HS-27A (cell line): ENCODE measurements at places on chromosomes 2 and 18.

- DNase-seq = no peak
Measured at GRCh38 chr2:341017-341542, 53.2 kb upstream of the ALKAL2 start.

DNA sequence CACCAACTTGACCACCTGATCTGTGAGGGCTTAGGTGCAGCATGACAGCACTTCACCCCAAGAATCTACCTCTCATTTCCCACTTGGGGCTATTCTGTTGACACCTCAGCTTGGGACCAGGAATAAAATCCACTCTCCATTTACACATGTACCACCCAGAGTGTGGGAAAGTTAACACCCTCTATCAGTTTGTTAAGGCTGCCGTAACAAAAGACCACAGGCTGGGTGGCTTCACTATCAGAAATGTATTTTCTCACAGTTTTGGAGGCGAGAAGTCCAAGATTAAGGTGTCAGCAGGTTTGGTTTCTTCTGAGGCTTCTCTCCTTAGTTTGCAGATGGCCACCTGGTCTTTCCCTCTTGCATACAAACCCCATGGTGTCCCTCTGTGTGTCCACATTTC, 277.7 kb upstream of the ERBB4 start:
- no peak for DNase-seq

GRCh38 chr2:212726403-212726802, 187.8 kb upstream of the ERBB4 start:
- DNase-seq = no peak

DNA sequence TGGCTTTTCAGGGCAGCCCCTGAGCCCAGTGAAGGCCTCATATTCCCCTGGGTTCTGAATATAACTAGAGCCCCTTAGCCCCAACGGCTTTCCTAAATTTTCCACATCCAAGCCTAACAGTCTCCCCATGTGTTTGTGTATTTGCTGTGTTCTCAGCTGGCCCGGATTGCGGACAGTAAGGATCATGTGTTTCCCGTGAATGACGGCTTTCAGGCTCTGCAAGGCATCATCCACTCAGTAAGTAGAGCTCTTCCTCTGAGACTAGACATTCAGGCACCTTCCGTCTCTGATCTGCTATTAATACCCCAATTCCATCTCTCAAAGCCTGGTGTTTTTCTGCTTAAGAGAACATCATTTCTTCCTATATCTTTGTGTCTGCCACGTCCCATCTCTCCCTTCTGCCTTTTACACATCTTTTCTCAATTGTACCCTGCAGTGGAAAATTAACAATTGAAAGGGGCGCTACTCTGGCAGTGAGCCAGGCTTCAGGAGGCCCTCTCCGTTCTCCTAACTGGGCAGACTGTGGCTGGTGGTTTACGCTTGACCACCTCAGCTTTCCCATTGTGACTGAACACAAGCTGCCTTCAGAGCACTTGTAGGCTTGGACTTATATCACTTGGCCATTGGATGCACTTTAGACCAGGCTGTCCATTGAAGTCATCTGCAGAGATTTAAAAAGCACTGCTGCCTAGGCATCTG, 64.4 kb downstream of the ANTXR1 start:
- DNase-seq = no peak

- no peak for DNase-seq
Measured at GRCh38 chr2:100248971-100249370, 73.3 kb downstream of the LONRF2 start.

DNA sequence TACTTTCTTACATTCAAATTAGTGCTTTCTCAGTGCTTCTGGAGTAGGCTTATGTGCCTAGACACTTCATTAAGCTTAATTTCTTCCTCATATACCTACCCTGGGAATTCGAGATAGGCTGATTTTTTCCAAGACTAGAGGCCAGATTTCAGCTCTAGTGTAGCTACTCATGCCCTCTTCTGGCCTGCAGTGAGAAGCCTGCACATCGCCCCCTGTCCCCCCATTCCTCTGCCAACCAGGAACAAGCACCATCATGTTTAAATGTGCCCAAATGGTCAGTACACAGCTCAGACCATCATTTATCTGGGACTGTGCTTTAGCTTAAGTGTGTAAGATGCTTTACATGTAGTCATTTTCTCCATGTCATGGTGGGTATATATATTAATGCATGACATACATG, 1218.8 kb upstream of the LRRTM1 start:
- no peak for DNase-seq

GRCh38 chr2:149739883-149740265, 152.3 kb upstream of the MMADHC start:
- DNase-seq = no peak

- no peak for DNase-seq
Measured at GRCh38 chr2:67880291-67880761, 182.5 kb downstream of the C1D start.

DNA sequence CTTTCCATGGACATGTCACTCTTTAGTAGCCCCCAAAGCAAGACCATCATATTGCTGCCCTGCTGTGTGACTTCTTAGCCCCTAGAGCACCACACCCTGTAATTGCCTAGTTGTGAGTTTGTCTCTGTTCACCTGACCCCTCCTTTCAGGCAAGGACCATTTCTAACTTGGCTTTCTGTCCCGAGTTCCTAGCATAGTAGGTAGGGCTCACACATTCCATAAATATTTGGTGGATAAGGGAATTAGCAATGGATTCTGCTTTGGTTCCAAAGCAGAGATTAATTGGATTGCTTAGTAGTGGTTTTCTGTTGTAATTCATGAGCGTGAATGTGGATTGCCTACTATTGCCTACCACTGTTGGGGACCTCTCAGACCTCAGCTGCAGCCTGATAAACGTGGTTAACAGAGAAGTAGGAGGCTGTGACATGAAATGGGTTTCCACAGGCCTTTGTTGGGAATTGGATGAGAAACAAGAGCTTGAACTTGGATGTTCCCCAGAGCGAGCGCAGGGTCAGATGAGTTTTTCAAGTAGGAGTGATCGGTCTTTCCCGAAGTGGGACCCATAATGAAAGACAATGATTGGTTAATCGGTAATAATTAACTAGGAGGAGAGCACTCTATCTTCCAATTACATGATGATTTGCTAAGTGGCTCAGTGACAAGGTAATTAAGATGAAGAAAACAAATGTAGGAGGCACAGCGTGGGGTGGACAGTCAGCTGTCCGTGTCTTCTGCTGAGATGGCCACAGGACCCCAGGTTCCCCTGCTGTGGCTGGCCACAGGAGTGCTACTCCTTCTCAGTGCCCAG, 13.4 kb upstream of the UGT1A1 start:
- DNase-seq = no peak

GRCh38 chr2:714005-714741, 37.0 kb upstream of the TMEM18 start:
- no peak for DNase-seq

DNA sequence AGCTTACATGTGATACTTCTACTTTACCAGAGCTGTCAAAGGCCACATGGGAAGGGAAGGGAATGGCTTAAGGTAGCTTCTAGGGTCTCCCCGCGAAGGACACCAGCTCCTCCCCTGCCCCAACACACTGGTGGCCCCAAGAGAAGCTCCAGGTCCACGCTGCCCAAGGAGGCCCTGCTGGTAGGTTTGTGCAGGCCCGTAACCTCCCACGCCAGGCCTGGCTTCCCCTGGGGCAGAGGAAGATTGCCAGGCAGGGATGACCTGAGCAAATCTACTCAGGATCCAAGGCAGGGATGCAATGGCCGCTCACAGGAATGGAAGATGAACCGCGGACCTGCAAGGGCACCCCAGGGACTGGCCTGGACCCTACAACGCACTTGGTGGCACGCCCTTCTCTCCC, 205.1 kb downstream of the MGAT5 start:
- DNase-seq = no peak

DNA sequence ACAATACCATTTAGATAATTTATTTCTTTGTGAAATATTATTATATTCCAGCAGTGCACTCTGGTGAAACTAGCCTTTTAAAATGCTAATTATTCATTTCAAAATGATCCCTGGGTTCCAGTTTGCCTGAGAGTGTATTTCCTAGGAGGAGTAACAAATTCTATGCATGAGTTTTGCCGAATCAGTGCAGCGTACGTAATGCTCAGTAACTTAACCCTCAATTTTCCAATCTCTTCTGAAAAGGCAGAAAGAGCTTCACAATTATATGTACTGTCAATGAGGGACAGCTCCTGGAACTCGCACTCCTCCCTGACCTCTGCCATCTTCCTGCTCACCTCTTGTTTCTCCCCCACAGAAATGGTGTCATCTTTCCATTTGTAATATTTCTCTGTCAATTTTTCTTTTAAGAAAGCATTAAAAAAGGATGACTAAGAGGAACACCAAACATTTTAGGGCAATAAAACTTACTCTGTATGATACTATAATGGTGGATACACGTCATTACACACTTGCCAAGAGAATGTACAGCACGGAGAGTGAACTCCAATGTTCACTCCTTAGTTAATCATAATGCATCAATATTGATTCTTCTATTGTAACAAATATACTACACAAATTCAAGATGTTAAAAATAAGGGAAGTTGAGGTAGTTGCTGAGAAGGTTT, 25.7 kb upstream of the XIRP2 start:
- DNase-seq = no peak

DNA sequence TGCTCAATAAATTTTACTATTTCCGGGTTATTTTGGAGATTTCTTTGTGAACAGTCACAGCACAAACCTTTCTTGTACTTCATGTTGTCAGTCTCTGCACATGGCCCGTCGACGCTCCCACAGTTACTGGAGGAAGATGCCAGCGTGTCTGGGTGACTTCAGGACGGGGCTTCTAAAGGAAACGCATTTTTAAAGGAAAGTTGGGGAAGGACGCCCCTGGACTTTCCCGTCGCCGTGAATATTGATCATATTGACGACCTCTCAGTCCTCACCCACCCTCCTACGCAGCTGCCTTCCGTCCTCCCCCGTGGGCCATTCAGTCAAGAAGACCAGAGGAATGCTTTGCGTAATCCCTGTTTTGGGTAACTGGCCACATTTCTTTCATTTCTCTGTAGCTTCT, 71.1 kb upstream of the SNTG2 start:
- DNase-seq = no peak

GRCh38 chr2:203948733-203949132, 12.2 kb downstream of the ICOS start:
- no peak for DNase-seq

GRCh38 chr18:70520867-70521266, 232.0 kb downstream of the SOCS6 start:
- no peak for DNase-seq

DNA sequence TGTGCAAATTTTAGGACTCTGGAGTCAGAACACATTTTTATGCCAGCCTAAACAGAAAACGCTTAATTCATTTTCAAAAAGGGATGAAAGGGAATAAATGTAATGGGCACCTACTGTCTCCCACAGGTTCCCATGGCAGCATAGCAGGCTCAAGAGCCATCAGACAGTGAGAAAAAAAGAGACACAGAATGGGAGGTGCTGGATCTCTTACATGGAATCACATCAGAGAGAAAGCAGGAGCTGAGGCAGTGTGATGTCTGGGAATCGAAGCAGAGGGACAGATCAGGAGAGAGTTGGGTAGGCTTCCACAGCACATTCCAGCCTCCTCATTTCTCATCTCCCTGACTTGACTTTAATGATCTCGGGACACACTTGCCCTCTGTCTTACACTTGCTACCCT, 684.3 kb downstream of the KCNJ3 start:
- no peak for DNase-seq

DNA sequence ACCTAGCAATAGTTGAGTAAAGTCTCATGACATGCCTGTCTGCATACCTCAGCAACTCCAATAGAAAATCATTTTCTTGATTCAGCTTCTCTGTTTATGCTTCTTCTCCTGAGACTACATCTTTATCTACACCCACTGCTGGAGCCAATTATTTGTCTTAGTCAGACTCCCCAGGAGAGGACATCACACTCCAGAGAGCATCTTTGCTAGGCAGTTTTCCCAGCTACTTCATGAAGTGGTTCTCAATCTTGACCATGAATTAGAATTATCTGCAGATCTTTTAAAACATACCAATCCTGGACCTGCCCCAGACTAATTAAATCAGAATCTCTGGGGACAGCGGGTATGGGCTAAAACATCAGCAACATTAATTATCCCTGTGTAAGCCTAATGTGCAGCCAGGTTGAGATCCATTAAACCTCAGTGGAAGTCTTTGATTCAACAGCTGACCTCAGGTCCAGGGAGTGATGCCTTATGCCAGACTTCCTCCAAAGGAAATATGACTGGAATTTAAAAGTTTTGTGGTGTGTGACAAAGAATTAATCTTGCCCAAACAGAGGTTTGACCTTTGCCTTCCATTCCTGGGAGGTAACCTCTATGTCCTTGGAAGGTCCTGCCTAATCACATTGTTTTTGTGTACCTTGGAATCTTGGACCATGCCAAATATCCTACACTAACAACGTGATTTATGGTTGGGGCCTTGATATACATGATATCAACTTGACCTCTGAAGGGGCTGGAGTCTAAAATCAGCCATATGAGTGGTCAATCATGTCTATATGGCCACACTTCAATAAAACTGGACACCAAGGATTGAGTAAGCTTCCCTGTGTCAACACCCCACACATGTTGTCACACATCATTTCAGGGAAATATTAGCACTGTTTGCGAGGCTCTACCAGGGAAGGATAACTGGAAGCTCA, 99.3 kb upstream of the DNAJC10 start:
- peak; percentile 69 for DNase-seq

DNA sequence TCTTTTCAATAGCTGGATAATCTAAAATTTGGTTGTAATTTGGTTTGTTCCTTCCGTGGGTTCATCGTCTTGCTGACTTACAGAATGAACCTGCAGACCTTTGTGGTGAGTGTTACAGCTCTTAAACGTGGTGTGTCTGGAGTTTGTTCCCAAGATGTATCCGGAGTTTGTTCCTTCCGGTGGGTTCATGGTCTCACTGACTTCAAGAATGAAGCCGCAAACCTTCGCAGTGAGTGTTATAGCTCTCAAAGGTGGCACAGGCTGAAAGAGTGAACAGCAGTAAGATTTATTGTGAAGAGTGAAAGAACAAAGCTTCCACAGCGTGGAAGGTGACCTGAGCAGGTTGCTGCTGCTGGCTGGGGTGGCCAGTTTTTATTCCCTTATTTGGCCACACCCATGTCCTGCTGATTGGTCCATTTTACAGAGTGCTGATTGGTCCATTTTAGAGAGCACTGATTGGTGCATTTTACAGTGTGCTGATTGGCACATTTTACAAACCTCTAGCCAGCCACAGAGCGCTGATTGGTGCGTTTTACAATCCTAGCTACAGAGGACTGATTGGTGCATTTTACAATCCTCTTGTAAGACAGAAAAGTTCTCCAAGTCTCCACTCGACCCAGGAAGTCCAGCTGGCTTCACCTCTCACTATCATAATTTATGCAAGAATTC, 16.6 kb downstream of the RALB start:
- no peak for DNase-seq

DNA sequence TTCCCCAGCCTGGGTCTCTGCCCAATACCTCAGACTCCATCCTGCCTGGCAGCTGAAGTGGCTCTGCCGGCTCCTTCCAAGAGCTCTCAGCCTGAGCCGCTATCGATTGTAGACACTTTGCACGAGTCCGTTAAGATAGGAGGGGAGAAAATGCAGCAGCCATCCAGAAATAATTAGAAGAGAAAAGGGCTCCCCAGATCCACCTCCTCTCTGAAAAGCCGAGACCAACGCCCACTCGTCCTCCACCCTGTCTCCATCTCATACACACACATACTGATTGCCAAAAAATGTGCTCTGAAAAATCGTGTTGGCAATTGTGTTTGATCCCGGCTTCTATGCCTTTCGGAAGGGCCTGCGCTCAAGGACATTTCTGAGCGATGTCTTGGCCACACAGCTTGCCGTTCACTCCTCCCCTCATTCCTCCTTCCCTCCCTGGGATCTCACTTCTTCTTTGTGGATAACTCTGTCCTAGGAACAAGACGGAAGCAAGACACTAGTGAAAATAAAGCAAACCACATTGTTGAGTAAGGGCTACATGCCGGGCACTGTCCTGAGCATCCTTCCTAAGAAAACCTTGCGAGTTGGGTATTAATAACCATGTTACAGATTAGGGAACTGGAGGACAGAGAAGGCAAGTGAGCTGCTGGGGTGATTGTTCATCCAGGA, 372.8 kb upstream of the MYT1L start:
- no peak for DNase-seq
